Activated T-helper 9 cell treated with anti-CD3 and anti-CD28 coated beads, Interleukin-2, amount 50 U/mL, for 16 hours (primary cell): ENCODE measurements at places on chromosomes 1 and 21.

- no peak for DNase-seq
Measured at GRCh38 chr1:26278303-26278702, 1.6 kb upstream of the SH3BGRL3 start.

DNA sequence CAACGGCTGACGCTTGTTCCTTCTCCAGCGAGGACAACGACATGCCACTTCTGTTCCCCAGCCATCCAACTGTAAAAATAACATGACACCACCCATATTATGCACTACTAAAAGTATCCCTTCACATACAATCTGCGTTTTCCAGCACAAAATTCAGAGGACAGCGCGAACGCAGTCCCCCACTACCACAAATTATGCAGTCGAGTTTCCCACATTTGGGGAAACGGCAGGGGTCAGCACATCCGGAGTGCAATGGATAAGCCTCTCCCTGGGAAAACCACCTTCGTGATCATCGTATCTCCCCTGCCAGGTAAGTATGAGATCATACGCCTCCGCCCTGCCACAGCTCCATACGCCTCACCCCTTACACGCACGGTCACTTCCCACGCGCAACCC lies 120.9 kb downstream of the PPIAL4G start:
- peak; percentile 26 for DNase-seq

- DNase-seq, result no peak
Measured at GRCh38 chr1:38004284-38005108, 818 bp downstream of the FHL3 start.

DNA sequence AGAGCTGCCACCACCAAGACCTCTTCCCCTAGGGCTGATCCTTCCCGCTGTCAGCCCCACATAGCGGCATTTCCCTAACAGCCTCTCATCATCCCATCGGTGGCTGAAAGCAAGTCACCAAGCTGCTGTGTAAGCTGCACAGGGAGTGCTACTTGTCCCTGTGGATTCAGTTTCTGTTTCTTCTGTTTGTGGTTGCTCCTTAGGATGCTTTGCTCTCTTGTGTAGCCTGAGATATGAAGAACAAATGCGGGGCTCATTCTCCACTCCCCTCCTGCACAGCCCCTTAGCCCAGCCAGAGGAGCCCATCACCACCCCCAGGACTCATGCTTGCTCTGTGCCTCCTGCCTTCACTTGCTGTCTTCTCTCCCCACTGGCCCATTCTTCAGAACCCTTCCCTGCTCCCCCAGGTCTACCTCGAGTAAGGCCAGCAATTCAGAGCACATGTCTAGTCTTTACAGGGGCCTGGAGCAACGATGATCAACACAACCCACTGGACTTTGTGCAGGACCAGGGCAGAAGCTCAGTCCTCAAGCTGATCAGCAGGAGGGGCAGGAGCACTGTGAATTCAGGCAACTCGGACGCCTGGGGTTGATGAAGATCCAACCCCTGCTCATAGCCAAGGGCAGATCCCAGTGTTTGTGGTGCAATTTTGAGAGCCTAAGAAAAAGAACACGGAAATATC lies 82.6 kb upstream of the GALNT2 start:
- DNase-seq, result no peak

GRCh38 chr1:202145068-202145743 lies 669 bp upstream of the ARL8A start:
- DNase-seq, result no peak

- no peak for DNase-seq
Measured at GRCh38 chr1:246139745-246140182, 367.3 kb downstream of the SMYD3 start.

DNA sequence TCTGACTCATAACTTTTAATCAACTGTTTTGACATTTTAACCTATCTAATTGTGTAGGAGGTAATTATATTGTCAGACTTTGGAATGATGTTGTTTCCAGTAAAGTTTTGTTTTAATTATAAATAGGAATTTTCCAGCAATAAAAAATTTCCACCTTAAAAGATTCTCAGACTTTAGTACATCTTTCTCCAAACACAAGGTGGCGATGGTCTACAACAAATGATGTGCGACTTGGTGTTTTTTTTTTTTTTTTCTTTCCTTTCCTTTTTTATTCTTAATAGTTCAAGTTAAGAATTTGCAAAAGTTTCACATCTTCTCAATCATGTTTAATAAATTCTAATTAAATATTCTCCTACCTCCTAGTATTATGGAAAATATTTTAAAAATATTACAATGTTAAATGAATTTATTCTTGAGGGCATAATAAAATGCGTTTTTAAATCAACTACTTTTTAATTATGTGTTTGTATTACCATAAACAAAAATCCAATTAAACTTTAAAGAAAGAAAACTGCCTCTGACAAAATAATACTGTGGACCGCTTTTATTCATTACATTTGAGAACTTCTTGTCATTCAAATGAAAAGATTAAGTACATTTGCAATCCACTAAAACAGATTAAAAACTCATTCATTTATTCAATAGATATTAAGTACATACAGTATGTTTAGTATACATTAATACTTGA lies 4.4 kb upstream of the ADAMTS1 start:
- DNase-seq, result no peak

- no peak for DNase-seq
Measured at GRCh38 chr1:56491441-56491840, 87.9 kb downstream of the PLPP3 start.

- no peak for DNase-seq
Measured at GRCh38 chr1:243964915-243965314, 86.2 kb upstream of the ZBTB18 start.

- no peak for DNase-seq
Measured at GRCh38 chr1:180560200-180560867, 1.6 kb downstream of the OVAAL start.

GRCh38 chr1:76219366-76219818 lies 144.8 kb downstream of the ST6GALNAC3 start:
- DNase-seq, result no peak

GRCh38 chr1:8510041-8510823 lies 192.3 kb downstream of the SLC45A1 start:
- peak; percentile 17 for DNase-seq

GRCh38 chr1:78672428-78672827 lies 22.8 kb downstream of the IFI44 start:
- DNase-seq, result no peak

GRCh38 chr1:243719476-243719875 lies 130.6 kb downstream of the AKT3 start:
- DNase-seq, result no peak

- DNase-seq, result no peak
Measured at GRCh38 chr1:159999204-159999603, 32.6 kb downstream of the PIGM start.

DNA sequence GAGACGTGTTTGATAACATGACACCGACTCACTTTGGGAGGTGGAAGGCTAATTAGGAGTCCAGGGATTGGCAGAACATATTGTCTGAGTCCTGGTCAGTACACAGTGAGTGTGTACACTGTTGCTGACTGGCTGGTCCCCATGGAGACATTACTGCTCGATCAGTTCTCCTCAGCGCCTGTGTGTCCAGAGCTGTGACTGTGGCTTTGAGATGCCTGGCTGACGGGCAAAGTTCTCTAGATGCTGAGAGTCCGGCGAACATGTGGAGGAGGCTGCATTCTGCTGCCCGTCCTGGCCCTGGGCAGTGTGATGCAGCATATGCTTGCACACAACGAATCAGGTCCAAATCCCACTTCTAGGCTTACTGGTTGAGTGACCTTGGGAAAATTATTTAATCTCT lies 280.1 kb upstream of the ST6GALNAC5 start:
- DNase-seq, result no peak

DNA sequence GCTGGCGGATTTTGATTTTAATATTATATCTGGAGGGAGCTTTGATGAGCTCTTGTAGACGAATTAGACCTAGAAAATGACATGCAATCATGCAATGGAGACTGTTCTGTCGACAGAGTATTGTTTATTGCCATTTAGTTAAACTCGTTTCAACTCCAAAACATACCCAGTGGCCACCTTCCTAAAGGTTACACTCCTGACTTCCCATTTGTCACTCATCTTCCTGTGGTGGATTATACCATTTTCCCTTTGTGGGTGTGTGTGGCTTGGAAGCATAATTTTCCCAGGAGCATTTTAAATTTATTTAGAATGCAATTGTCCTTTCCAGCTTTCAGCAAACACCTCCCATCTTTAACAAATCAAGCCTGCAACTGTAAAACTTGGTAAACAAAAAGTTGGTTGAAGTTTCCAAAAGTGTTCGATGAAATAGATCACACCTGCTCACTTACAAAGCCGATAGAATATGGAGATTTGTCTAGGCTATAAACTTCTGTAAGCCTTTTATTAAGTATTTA lies 266.6 kb downstream of the GRIK1 start:
- DNase-seq, result no peak

DNA sequence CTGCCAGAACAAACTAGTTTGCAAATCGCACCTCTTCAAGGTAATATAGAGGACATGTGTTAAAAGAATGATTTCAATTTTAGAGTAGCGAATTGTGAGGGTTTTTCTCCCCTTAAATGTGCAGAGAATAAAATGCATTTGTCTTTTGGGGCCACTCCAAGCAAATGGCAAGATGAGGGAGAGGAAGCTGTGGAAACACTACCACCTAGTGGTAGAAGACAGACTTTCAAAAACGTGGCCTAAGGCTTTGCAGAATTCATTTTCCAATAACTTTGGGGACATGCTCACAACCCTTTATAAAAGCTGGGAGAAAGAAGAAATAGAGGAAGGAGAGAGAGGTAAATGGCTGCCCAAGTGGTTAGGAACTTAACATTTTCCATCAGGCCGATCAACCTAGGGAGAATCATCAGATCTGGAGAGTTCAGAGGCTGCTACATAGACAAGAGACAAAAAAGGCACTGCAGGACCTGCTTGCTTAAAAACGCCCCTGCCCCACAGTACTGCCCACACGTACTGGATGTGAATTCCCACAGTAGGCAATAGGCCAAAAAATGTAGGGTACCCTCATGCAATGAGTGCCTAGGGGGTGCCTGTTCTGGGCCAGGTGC lies 15.7 kb upstream of the RCAN1 start:
- DNase-seq, result no peak

GRCh38 chr21:41108668-41109585 lies 59.0 kb upstream of the BACE2 start:
- no peak for DNase-seq

DNA sequence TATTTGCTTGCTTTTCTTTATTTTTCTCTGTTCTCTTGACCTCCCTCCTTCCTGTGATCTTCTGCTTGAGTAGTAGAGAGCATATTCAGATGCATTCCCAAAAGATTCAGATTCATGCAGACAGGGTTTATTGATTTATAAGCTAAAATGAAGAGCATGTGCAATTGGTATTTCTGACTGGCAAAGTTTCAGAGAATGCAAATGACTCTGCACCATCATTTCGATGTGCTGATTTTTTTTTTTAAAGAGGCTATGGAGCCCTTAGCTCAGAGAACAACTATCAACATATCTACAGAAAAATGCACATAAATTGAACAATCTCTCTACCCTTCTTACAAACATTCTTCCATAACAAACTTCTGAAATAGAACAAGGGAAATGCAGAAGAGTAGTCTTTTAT lies 312.0 kb downstream of the VAV3 start:
- no peak for DNase-seq

- no peak for DNase-seq
Measured at GRCh38 chr1:32741413-32742198, 39.0 kb upstream of the SYNC start.

- DNase-seq, result no peak
Measured at GRCh38 chr1:196387766-196388165, 220.5 kb downstream of the KCNT2 start.

DNA sequence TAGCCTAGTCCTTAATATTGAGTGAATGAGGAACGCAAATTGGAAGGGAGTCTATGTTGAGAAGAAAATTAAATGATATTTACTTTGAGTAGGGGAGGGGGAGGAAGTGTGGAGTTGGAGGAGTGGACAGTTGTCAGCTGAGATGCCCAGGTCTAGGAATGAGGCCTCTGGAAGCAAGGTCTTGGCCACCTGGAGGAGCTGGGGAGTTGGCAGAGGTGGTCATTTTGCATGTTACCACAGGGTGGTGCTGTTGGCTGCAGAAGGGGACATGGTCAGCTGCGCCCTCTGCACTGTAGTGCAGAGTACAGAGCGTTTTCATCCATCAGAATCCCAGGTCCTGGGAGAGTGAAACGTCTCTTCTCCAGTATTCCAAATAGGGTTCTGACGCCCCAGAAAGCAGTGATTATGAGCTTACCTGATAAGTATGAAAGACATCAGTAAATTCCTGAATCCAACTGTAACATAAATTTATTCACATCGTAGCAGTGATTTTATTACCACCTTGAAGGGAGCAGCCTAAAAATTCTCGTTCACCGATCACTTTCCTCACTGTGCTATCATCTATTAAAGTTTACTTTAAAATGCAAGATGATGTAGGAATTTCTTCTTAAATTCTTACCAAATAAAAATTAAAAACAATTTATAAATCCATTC lies 13.8 kb downstream of the PARK7 start:
- DNase-seq, result no peak

DNA sequence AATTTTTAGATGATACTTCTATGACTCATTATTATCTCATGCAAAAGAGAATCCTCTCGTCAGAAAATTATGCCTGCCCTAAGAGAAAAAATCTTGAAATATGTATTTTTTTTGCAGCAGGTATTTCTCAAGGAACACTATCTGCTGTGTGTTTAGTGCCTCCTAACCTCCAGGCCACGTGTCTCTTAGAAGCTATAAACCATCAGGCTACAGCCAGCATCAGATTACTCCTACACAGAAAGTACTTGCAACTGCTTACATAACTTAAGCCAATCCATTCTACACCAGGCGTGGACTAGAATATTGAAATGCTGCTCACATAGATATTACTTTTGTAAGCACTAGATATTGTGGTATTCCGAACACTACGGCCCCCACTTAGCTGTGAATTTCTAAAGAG lies 933.4 kb downstream of the PLA2G4A start:
- no peak for DNase-seq

DNA sequence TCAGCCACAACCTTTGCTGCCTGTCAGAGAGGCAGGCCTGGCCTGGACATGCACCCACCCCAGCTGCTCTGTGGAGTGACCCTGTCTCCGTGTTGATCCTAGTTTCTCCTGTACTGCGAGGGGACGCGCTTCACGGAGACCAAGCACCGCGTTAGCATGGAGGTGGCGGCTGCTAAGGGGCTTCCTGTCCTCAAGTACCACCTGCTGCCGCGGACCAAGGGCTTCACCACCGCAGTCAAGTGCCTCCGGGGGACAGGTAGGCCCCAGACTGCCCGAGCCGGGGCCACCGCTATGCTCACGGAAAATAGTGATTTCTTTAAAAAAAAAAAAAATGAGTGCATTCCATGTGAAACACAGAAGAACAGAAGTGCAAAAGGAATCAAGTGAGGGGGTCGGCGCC lies 41.6 kb upstream of the TRAPPC10 start:
- DNase-seq, result no peak

- no peak for DNase-seq
Measured at GRCh38 chr1:42336978-42337377, 1.9 kb upstream of the FOXJ3 start.
